GM12892 (cell line): ENCODE measurements at places on chromosomes 16 and 17.
A peak's percentile ranks its signal among the peaks of the same experiment; 100 is the strongest.

DNA sequence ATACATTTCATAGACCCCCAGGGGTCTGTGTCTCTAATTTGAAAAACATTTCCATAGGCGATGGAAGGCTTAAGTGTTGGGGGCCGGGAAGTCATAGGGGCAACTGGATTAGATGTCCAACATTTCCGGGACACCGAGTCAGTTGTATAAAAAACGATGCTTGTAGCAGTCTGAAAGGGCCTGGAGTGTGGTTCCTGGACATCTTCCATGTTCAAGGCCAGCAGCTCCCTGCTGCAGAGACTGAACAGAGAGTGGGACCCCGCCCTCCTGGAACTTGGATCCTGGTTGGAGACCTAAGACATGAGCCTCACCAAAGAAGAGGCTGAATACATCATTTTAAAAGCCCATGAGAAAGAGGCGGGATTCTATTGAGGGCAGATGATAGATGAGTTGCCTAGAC, 82.0 kb upstream of the ZNF423 start:
- DNase-seq, result no peak

DNA sequence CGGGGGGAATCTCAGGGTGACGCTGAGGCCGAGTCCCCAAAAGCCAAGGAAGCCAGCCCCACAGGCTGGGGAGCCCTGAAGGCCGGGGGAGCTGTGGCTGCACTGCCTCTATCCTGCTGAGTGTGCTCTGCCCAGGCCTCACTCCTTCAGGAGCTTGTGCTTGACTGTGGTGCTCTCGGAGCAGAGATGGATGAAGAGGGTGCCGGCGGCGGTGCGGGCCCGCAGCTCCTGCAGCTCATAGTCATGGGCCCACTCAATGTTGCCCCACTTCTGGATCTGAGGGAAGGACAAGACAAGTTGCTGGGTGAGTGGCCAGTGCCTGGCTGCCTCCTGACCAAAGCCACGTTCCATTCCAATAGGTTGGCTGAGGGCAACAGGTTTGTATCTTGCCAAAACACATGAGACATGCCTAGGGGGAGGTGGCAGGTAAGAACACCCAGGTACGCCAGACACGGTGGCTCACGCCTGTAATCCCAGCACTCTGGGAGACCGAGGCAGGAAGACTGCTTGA, 20.5 kb downstream of the ATPAF2 start:
- no peak for DNase-seq

DNA sequence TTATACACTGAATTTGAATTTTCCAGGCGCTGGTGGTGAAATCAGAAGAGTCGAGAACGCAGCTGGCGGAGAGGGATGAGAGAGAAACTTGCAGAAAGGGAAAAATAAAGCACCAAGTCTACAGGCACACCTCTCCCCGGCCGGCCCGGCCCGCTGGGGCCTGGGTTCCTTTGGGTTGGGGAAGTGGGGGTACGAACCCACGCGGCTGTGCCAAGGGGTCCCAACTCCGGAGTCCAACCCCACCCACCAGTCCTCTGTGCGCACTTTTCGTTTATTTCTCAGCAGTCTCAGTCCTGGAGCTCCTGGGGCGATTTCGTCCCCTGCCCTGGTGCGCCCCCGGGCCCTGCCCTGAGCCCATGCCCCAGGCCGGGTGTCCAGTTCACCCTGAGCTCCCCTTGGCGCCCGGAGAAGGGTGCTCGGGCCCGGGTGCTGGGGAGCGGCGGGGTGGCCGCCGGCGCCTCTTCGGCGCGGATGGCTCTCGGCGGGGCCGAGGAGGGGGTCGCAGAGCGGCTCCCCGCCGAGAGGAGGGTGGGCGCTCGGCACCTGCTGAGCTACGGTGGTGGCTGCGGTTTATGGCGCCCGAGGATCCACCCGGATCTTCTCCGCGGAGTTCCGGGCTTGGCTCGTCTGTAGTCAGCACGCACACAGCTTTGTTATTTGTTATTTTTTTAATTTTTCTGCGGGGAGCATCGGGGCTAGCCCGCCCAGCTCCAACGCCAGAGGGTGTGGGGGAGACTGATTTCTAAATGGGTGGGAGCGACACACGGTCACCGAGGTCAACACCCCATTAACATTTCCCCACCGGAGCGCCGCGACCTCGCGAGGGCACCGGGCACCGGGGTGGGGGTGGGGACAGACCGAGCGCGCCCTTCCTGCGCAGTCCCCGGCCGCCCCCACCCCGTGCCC, 15.7 kb upstream of the CBX8 start:
- DNase-seq, result no peak

DNA sequence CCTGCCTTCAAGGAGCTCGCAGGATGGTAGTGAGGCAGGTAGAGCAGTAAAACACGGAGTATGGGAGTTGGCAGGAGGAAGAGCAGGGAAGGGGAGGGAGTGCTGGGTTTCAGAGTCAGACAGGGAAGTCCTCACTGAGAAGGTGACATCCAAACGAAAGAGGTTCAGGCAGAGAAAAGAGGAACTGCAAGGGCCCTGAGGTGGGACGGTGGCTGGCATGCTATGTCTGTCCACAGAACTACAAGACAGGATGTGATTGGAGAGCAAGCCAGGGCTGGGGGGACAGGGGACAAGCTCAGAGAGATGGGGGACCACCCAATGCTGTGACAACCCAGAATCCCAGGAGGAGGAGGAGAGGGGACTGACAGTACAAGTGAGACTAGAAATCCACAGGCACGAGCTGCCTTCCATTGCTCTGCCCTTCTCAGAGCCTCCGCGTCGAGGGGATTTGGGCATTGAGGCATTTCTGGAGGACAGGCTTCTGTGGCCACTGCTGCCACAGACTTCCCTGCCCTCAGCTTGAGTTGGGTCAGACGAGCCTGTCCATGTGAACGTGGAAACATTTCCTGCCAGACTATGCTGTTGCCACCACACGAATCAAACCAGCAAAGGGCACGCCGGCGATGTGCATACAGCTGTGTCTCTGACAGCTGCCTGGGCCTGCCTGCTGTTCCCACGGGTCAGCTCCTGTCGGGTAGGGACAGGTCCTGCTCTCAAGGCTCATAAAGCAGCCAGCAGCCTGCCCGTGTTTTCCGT, 100.1 kb downstream of the RAB11FIP4 start:
- peak; percentile 45 for DNase-seq

GRCh38 chr17:17641621-17642409, 39.4 kb upstream of the RAI1 start:
- DNase-seq, result peak; percentile 49

DNA sequence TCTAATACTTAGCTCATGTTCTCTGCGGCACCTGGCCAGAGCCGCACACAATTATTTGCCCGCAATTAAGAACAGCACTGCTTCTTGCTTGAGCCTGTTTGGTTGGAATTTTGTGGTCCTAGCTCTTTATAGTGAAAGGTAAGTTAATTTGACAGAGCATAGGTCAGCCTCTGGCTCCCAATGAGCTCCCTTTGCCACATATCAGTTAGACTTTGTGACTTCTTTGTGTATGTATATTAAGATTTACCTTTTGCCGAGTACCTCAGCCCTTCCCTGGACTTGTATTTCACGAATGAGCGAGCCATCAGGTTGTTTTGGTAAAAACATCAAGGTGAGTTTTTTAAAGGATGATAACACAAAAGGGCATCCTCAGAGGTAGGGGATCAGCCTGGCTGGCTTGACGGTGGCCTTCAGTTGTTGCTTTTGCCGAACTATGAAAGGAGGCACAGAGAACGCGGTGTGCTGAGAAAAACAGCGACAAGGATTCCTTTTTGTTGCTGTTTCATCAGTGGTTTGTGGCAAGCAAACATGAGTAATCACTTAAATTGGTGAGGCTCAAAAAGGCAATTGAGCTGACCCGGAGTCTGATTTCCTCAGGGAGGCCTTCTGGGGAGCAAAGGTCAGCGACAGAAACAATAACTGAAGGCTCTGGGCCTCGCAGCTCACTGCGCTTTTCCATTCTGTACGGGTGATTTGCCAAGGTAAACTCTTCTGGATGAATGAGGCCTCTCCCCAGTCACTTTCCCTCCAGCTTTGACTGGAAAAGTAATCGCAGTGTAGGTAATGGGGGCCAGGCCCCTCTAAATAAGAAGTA, 163.6 kb downstream of the HS3ST3A1 start:
- DNase-seq, result no peak

- DNase-seq, result no peak
Observed at GRCh38 chr17:3727041-3727440, 3.3 kb downstream of the HASPIN start.

DNA sequence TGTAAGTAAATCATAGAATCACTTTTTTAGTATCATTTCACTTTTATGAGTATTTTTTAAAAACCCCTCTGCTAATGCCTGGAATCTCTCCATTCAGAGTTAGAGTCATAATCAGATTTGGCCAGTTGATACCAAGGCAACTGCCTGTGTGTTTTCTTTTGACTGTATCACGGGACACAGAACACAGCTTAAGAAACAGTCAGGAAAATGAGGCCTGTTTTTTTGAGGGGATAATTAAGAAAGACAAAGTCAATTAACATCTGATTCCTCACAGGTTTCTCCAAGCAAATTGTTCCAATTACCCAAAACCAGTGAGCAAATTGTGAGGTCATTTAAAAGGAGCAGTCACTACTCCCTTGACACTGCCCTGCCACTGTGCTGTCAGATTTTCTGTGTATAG, 944.5 kb upstream of the SOX9 start:
- no peak for DNase-seq

GRCh38 chr17:7060165-7060891, 16.4 kb upstream of the SLC16A11 start:
- no peak for DNase-seq
